Cortex of kidney (tissue), 1 donor: ENCODE measurements at places on chromosomes 2 and 18.

- no peak for DNase-seq
Observed at GRCh38 chr2:28345619-28346018, 47.0 kb upstream of the FOSL2 start.

- no peak for DNase-seq
Observed at GRCh38 chr2:96823198-96823597, 7.1 kb downstream of the CNNM3 start.

DNA sequence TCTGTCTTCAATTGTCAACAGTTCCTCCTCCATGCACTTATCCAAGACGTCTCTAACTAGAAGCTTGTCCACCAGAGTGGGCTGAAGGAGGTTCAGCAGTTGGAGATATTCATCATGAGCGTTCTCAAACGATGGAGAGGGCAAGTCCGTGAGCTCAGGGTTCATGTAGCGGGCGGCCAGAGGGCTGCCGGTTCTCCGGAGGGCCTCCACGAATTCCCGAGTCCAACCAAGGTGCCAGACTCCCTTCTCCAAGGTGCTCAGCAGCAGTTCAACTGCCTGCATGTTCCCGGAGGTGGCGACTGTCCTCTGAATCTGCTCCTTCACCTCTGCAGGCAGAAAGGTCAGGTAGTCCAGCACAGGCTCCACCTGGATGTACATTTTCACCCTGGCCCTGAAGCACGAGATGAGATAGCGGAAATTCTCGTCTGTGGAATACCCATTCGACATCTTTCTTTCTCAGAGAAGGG, 590 bp downstream of the IFIH1 start:
- no peak for DNase-seq

- DNase-seq, result no peak
Observed at GRCh38 chr2:109226622-109227021, 97.6 kb downstream of the SH3RF3 start.

- no peak for DNase-seq
Observed at GRCh38 chr2:143344780-143345179, 215.6 kb downstream of the ARHGAP15 start.

DNA sequence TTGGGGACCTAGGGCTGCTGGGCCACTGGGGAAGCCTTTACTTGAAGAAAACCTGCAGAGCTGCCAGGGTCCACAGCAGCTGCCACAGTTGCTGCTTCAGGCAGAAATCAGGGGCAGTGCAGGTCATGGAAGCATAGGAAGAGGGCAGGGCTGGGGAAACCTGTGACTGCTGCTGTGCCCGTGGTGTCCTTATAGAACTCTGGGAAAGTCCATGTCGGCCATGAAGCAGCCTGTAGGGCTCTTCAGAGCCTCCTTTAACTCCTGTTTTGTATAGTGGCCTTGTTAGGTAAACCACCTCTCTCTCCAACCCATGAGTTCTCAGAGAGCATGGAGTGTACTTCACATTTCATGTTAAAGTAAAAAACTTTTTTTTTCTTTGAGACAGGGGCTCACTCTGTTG, 62.1 kb downstream of the SMAD4 start:
- DNase-seq, result no peak

GRCh38 chr2:167689444-167689843, 558.0 kb downstream of the STK39 start:
- DNase-seq, result no peak

DNA sequence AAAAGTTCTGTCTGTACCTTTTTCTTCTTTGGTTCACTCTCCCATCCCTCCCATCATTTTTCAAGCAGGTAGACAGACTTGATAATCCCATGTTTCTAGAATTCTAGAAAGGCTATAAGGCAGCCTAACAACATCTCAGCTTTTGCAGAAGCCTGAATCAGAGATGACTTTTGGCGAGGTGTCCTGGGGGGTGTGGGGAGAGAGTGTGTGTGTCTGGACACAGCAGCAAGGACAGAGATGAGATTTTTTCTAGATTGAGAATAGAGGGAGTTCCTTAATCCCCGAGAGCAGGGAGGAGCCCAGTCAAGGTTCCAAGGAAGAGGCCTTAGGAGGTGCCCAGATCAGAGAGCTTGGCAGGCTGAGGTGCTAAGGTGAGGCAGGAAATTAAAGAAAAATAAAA, 22.0 kb upstream of the LAPTM4A start:
- DNase-seq, result no peak

DNA sequence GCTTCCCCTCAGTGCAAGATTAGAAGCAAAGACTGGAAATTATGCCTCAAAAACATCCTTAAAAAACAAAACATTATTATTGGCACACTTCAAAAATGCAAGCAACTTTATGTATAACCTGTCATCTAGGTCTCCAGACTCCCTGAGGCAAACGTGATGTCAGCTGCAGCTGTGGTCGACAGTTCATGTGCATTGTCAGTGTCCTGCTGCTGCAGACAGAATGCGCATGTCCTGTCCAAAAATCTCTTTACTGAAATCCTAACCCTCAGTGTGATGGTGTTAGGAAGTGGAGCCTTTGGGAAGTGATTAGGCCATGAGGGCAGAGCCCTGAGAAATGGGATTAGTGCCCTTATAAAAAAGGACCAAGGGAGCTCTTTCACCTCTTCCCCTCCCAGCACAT, 126.9 kb downstream of the CYRIA start:
- no peak for DNase-seq

DNA sequence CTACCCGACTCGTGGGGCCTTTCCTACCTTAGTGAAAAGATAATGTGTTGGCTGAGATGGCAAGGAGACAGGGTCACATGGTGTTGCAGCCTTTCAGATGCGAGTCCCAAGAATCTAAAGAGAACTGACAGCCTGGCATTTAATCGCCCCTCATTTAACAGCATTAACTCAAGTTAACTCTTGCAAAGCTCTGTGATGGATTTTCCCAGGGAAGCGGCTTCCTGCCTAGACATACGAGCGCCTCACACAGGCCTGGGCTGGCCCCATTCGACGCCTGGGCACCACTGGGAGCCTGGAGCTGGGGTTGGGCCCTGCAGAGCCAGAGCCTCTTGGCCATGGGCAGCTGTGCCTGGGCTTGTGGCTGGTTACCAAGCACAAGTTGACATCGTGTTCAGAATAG, 140.8 kb downstream of the SEPTIN10 start:
- no peak for DNase-seq

GRCh38 chr2:190856985-190857384, 23.6 kb upstream of the GLS start:
- no peak for DNase-seq

- no peak for DNase-seq
Observed at GRCh38 chr2:47404356-47404755, 1.4 kb downstream of the MSH2 start.
